ENCODE measurements at places on chromosomes 7 and 10.
A peak's percentile ranks its signal among the peaks of the same experiment; 100 is the strongest.

DNA sequence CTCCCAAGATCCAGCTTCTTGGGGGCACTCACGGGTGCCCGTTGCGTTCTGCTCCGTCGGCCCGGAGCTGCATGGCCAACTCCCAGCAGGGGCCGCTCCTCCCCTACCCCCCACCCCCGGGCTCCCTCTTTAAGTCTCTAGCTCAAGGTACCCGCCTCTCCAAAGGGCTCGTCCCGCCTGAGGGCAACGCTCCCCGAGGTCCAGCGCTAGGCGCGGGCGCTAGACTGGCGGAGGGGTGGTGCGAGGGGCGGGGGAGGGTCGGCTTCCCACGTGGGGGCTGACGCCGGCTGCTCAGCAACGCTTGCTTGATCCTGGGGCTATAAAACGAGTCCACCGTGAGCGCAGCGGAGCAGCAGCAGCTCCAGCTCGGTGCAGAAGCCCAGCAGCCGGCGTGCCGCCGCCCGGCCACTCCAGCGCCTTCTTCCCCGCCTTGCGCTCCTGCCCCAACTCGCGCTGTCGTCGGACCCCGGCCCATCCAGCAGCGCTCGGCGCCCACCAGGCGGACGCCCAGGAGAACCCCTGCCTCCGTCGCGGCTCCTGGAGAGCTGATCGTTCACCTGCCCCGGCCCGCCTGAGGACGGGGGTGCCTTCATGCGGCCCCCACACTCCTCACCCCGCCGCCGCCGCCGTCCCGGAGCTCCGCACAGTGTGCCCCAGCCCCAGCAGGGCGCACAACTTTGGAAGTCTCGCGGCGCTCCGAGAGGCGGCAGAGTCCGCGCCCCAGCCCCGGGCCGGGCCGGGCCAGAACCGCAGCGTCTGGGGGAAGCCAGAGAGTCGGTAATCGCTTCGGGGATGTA is at the start of gene ADRA2A:
TSS of gene ADRA2A (plus strand) at position 348 of the 797 bp plus-strand sequence. CDS start 968 bp downstream, outside the sequence.
- no peak for DNase-seq

DNA sequence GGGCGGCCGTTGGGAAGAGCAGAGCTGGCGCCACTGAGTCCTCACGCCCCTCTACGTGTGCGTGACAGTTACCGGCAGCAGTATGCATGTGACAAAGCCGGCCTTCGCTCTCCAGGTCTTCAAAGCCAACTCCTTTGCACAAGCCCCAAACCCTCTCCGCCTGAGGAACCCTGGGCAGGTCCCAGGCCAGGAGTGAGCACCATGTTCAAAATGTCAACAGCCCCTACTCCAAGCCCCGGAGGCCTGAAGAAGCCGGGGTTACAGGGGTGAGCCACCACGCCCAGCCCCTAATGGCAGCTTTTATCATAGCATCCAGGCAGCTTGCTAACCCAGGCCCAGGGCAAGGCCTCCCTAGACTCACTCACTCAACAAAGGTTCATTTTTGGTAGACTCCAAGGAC is 70.8 kb downstream of the OAT start:
- DNase-seq, result no peak

GRCh38 chr7:83832009-83832408 is 183.1 kb upstream of the SEMA3E start:
- no peak for DNase-seq

DNA sequence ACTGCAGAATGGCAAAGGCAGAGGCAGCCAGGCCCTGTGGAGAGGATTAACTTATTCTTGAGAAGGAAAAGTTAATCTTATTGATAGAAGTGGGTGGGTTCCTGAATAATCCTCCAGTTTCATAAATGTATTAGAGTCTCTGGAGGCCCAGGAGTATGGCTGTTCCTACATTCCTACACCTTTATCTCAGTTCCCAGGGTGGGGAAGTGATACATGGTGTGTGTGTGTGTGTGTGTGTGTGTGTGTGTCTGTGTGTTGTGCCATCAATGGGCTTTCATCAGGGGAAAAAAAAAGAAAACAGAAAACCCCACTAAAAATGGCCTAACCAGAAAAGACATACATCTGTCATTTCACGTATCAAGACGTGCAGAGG is 22.0 kb upstream of the GSDME start:
- DNase-seq, result no peak

GRCh38 chr7:30285067-30285535 is 704 bp downstream of the ZNRF2 start:
- peak; percentile 76 for DNase-seq
